ENCODE measurements at places on chromosomes 5 and 9.

- no peak for DNase-seq
Measured at GRCh38 chr9:89661391-89661949, 56.7 kb downstream of the GADD45G start.

- DNase-seq = no peak
Measured at GRCh38 chr9:131028931-131029573, 20.1 kb downstream of the LAMC3 start.

GRCh38 chr5:131747180-131748105, 49.4 kb downstream of the FNIP1 start:
- DNase-seq = no peak

DNA sequence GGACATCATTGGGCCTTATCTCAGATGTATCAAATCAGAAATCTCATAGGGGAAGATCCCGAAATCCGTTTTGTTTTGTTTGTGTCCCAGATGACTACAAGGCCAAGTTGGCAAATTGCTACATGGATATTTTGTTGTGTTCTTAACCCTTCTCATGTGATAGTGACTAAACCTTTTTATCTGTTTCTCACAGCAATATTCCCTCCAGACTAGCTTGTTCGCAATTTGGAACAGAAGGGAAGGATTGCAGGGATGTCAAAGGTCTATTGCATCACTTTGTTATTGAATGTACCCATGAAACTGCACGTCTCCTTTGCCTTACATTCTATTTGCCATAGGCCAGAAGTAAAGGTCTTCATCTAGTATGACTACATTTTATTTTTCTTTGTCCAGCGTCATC, 453.9 kb downstream of the NFIB start:
- DNase-seq = no peak

GRCh38 chr9:130441031-130441430, 3.7 kb upstream of the ASS1 start:
- no peak for DNase-seq
